ENCODE measurements at places on chromosomes 6 and 20. TPM values are rescaled to one million over a fixed set of nuclear protein-coding genes. Genes with fewer than 3 reads are reported as not detected.

- DNase-seq, result no peak
Measured at GRCh38 chr20:10584371-10584770, 89.4 kb downstream of the JAG1 start.

DNA sequence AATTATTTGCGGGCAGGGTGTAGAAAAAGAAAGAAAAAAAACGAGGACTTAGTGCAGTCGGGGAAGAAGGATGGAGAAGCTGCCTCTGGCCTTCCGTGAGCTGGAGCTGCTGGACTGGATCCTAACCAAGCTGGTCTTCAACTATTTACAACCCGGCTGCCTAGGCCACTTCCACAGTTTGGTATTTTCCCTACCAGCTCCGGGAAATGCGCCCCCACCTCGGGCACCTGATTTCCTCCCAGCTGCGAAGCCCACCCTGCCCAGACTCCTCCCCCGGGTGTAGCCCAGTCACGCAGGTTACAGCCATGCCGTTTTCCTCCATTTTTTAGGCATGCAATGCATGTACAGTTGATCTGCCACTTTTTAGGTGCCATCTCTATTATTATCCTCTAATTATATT is 21.2 kb downstream of the THEMIS start:
- no peak for DNase-seq

DNA sequence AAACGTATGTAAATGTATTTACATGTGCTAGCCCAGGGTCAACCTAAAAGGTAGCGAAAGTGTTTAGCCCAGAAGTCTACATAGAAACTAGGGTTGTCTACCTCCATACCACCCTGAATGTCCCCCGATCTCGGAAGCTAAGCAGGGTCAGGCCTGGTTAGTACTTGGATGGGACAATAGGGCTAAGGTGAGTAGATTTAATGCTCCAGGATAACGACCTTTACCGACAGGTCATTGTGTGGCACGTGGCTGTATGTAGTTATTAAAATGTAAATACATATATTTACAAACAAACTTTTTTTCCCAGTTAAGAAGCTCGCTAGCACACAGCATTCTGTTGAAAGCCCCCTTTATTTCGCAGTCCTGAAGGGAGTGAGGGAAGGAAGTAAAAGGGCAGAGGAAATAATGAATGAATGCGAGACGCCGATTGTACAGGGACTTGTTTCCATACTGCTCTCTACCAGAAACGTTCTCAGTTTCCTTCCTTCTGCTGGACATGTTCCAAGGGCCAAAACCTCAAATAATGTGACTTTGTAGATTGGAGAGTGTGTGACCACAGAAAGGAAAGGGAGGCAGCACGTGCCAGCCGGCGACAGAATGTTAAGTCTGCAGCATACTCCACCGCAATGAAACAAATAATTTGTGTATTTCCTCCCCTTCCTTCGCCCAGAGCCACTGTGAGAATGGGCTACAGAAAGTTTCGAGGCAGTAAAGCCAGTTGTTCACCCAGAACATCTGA is 612 bp downstream of the ADAT2 start:
- DNase-seq, result no peak

GRCh38 chr6:77178821-77179220 is 284.5 kb downstream of the HTR1B start:
- DNase-seq, result no peak

- DNase-seq, result no peak
Measured at GRCh38 chr6:3151691-3152090, 5.7 kb downstream of the TUBB2A start.

The HLA-DOB gene
- total RNA-seq, result not detected

The C6orf58 gene
- not detected for total RNA-seq

The NHSL1 gene
- total RNA-seq, result 34.3 TPM

The LY6G6C gene
- total RNA-seq, result not detected

Measured in right atrium auricular region (tissue), 2 donors.